ENCODE measurements at places on chromosomes 4 and X.

DNA sequence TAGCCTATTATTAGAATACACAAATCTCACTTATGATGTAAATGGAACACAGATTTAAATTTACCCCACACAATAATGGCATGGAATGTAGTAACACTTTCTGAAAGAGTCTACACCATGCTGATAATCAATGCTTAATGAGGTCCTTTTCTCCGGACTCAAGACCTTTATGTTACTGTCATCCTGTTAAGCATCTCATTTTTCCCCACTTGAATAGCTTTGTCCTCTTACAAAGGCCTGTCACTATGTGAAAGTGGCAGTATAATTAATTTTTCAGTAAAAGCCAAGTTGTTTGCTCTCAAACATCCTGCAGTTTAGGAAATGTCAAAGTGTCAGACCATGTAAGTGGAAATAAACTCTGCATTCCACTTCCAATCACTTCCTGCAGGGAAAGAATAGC, 96.4 kb downstream of the GPC3 start:
- DNase-seq = no peak

DNA sequence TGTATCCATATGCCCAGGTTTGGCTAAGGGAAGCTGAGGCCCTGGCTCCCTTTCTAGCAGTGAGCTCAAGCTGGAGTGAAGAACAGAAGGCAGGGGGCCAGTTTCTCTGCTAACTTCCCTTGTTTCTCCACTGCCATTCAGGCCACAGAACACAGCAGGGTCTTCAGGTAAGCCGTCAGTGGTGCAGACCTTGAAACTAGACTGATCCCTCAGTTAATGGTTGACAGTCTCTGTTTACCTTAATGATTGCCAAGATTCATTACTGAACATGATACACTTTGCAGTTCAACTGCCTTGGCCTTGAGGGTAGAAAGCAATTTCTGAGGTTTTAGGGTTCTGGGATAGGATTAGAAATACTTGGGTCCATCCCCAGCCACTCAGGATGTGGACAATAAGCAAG, 8.9 kb upstream of the GJB1 start:
- no peak for DNase-seq

- no peak for DNase-seq
Observed at GRCh38 chr4:12200226-12200625, 771.5 kb upstream of the HS3ST1 start.

DNA sequence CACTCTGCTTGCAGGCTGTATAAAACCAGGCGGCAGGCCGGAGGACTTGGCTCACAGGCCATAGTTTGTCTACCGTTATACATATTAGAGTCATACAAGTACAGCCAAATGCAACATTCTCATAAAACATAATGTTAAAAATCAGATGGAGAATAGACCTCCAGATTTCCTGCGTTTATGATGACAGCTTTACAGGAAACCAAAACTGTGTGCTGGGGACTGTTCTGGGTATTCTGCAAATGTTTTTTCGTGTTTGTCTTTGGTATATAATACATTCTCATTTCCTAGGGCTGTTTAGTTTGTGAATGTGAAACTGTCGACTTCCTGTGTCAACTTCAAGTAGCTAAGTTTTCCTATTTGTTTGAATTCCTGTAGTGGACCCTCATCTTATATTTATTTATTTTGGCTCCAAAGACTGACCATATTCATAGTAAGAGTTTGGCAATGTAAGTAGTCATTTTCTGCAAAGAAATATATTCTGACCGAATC, 79.5 kb upstream of the FAM9C start:
- no peak for DNase-seq

DNA sequence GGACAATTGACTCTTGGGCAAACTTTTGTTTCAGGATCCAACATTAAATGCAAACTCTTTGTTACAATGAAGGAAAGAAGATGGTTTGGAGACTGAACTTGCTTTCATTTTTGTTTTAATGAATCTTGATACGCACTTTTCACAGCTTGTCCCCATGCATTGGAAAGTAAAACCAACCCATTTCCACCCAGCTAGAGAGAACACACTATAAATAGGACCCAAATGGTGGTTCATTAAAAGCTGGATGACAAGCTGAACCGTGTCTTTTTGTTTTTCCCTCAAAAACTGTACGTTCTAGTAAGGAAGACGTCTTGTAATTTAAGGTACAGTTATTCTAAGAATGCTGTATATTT, 95.3 kb upstream of the EGFL6 start:
- no peak for DNase-seq

DNA sequence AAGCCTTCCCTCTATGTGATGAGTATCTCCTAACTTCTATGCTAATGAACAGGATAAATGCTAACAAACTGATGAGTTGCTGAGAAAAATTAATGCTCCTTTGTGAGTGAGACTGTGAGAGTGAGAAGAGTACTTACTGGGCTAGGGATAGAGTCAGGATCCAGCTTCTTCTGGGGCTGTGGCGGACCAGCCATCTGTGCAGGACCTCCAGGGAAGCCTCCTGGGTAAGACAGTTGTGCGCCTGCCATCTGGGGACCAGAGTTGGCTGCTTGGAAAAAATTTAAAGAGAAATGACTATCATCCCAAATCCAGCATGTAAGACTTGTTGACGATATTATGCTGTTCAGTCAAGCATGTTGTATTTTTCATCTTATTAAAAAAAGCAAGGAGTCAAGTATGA, 21.0 kb downstream of the SEC24D start:
- no peak for DNase-seq

DNA sequence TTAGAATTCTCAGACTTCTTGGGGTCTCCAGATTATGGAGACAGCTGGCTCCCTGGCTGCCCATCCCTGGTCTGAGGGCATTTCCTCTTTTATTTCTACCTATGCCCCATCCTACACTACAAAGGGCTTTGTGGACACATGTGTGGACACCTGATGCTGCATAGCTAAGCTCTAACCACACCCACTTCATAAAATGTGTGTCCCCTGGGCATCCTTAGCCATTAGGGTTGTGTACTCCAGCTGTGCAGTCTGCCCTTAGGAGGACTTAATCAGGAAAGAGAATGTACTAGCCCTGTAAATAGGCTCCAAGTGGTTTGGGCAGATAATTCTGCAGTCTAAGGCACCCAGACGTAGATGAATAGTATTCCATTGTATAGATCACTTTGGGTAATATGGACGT, 47.0 kb downstream of the COQ2 start:
- DNase-seq = no peak

DNA sequence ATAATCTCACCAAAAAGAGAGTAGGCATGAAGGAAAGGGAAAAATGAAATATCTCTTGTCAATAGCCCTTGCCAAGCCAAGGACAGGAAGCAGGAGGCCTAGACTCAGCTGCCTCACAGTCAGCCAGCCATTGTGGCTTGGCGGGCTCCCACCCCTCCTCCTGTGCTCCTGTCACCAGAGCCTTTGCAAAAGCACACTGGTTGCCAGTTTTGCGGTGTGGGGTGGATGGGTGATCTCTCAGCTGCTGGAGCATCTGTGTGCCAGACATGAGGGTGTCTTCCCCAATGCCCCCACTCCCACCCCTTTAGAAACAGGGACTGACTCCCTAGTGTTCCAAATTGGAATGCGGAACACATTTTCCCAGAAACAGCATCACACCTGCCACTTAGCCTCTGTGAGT, 26.1 kb downstream of the ARHGEF6 start:
- no peak for DNase-seq
